ENCODE measurements at places on chromosomes 2 and 18.

- peak; percentile 20 for DNase-seq
These were observed 63.3 kb upstream of the STK17B start for GRCh38 chr2:196234672-196235071.

DNA sequence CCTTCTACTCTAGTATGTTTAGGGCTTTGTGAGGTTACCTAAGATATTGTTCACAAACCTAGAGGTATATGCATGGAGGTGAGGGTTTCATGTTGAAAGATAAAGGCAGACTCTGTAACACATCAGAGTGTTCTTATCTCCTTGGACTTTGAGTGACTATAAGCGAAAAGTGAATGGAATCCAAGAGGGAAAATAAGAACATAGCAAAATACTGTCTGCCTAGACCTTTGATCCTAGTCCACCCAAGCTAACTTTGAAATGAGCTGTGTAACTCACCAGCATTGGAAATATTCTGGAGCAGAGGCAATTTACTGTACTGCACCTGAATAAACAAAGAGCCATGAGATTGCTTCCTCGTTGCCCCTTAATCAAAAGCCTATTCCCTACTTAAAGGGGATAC lies 28.2 kb upstream of the GALNT1 start:
- no peak for DNase-seq

GRCh38 chr18:63339920-63340484 lies 20.4 kb upstream of the BCL2 start:
- DNase-seq: peak; percentile 82

DNA sequence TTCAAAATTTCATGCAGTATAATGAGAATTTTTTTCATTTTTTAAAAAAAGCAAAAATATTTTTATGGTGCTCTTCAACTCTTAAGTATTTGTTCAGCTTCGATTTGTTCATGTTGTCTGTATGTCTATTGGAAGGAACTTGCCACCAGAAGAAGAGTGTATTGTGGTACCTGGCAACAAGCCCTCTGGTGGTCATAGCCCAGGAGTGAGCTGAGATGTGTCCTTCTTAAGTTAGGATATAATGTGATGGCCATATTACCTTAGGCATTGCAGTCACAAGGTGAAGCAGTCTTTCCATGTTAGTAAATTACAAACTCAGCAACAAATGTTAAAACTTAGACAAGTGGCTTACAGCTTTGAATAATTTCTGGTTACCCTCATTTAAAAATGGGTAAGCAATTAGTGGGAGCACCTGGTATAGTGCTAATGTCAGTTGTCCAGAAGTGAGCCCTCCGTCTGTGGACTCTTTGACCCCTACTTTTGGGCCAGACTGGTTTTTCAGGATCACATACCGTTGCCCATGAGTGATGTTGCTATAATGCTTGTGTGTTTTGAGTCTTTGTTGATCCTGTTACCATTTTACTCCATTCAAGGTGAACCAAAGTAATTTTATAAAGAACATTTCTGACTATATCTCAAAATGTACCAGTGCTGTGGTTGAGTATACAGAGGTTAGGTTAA lies 57.4 kb downstream of the MYO1B start:
- DNase-seq: peak; percentile 58

- DNase-seq: no peak
These were observed 8.3 kb downstream of the SULT6B1 start for GRCh38 chr2:37180006-37180639.

- DNase-seq: no peak
These were observed 13.1 kb downstream of the RBBP8 start for GRCh38 chr18:22946217-22946616.

- DNase-seq: no peak
These were observed 162.5 kb downstream of the TTC32 start for GRCh38 chr2:19739256-19739655.

DNA sequence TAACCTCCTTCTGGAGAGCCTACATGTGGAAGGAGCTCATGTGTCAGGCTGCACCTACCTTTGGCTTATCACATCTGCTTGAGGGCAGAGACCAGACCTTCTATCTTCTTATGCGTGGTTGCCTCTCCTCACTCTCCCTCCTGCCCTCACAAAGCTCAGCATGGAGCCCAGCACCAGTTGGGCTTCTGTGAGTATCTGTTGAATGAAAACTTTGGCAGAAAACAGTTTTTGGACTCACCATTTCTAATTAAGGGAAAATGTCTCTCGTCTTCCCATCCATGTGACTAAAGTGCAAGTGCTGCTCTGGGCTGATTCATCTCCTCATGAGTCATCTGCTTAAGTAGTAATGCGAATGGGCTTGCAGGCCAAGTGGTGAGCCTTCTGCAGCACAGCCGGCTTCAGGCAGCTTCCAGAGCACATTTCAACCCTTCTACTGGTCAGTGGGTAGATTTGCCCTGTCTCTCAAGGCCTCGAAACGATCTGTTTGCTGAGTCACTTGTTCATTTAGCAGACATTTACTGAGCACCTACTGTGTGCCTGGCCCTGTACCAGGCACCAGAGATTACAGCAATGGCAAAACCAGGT lies 102.6 kb downstream of the VSNL1 start:
- DNase-seq: no peak

- no peak for DNase-seq
These were observed 104.3 kb downstream of the CSRNP3 start for GRCh38 chr2:165573534-165574461.

DNA sequence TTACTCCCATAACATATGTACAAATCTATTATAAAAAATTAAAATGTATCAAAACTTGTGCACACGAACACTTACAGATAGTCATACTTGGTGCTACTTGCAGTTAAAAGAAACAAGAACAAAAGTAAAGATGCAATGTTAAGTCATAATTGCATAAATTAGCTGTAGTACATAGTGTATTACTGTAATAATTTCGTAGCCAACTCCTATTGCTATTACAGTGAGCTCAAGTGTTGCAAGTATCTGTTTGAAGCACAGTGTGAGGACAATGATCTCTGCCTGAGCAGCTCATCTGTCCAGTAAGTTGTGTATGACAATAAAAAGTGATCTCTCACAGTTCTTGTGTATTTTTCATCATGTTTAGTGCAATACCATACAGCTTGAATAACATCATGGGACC lies 7.5 kb upstream of the SERPINB13 start:
- no peak for DNase-seq

DNA sequence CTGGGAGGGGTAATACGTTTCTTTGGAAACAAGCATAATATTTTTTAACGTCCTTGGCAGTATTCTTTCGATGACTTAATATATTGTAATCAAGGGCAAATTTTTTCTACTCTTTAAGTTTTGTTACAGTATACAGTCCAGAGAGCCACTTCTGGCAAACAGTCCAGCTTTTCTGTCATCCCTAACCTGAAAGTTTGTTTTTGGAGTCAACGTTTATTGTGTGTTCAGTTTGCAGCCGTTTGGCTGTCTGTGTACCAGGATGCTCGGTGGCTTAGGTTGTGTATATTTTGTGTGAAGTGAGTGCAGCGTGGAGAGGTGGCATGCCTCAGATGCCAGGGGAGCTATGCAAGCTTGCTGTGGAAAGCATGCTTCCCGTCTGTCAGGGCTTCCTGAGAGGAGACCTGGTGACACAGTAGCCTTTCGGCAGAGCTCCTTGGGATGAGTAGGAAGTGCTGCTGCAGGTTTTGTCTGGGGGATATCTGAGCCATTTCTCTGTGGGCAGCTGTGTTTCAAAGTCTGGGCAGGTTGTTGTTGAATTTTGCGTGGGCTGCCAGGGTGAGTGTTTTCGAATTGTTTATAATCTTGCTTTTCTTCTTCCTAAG lies 14.7 kb downstream of the MAP3K20 start:
- no peak for DNase-seq

GRCh38 chr18:60372596-60372995 lies at the start of gene MC4R:
Gene MC4R, minus strand, starts transcription at chr18:60372775. Its CDS starts 426 bp downstream, at chr18:60372349.
- DNase-seq: peak; percentile 26

- no peak for DNase-seq
These were observed 198.3 kb upstream of the DLGAP1 start for GRCh38 chr18:4653418-4653817.

DNA sequence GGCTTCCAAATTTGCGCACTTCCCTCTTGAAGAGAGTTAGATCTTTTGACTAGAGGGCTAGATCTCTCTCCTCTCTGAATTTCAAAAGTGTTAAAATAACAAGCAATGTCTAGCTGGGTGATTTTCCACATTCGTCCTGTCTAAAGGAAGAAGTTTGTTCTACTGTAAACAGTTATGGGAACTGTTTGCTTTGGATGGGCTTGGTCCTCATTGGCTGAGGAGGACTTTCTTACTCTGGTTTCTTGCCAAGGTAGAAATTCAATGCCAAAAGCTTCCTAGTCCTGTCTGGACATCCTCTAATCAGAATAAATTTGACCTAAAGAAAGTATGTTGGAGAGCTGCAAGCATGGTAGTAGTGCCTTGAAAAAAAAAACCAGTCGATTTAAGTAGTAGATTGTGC lies 47.4 kb upstream of the RAPH1 start:
- no peak for DNase-seq

DNA sequence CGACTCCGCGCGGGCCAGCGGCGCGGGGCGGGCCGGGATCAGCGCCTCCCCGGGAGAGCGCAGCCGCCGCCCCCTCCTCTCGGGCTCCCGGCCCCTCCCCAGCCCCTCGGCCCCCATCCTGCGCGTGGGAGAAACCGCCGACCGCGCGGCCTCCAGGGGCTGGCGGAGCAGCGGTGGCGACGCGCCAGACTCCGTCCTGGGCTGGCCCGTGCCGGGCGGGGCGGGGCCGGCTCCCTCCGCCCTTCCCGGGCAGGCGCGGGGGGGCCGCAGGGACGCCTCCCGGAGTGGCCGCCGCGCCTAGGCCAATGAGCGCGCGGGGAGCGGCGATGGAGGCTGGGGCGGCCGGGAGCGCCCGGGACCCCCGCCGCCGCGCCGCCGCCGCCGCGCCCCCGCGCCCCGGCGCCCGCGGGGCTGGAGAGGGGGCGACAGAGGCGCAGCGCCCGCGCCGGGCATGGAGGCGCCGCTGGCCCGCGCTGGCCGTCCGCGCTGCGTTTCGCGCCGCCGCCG lies 49.1 kb downstream of the KCNIP3 start:
- DNase-seq: no peak

DNA sequence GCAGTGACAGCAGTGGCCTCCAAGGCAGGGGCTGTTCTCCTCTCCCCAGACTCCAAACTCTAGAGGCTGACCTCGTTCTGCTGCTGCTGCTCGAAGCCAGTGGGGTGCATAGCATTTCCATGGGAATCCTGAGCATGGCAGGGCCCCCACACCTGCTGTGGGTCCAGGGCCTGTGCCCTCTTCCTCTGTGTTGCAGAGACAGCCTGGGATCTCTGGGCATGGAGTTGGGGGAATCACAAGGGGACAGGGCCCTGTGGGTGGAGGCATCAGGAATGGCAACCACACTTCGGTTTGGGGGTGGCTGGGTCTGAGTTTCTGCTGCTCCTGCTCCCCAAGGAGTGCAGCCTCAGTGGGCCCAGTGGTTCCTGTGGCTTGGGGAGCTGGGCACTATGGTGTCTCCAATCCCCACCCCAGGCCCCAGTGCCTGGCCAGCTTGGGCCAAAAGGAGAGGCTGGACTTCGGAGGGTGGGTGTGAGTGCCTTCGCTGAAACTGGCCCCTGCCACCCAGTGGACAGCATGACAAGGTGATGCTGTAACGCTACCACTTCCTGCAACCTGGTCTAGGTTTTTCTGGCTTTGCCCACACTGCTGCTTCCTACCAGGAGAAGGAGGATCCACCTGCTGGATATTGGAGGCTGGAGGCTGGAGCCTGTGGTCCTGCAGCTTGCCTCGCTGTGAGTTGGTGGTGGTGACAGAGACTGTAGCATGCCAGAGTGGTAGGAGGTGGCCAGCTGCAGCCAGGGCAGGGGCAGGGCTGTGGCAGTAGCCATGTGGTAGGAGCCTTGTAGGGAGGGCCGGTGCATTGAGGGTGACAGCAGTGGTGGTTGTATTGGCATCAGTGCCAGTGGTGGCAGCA lies 56.6 kb downstream of the SOWAHC start:
- no peak for DNase-seq

DNA sequence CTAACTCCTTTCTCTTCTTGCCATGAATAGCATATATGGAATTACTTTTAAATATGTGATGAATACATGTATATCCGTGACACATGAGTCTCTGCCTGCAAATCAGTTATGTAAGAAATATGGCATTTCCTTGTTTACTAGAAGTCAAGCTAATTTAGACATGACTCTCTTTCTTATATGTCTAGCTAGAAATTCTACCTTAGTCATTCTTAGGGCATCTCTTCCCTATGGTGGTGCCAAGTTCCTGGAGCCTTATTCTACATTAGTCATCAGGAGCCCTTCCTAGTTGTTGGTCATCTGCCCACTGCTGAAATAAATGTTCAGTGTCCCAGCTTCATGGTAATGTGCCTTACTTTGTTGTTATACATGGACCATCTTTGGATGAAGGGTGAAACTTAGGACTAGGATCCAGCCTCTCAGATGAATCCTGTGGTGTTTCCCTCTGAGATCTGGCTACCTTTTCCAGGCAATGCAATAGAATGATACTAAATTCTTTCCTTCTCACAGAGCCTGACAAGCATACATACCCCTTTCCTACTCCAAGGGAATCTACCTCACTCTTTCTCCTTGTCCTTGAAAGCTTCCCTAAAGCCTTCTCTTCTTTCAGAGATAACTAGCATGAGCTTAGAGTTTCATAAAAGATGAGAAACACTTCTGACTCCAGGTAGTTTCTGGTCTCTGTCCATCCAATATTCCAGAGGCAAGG lies 415.3 kb upstream of the VWC2L start:
- DNase-seq: no peak

- no peak for DNase-seq
These were observed 117.8 kb downstream of the PTPRM start for GRCh38 chr18:7684966-7685365.

DNA sequence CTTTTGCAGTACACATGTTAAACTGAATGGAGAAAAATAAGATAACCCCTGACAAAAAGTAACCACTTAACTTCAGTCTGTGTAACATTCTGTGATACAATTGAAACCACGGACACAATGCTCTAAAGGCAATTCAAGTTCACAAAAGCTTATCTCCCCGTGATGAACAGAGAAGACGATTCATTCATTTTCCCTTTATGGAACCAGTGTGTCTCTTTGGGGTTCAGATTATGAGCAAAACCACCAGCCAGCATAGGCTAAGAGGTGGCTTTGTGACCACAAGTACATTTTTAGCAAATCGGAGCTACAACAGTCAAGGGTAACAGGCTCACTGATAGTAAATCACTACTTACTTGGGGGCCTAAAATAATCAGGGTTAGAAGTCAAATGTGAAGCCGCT lies 120.6 kb upstream of the SMAD7 start:
- no peak for DNase-seq

DNA sequence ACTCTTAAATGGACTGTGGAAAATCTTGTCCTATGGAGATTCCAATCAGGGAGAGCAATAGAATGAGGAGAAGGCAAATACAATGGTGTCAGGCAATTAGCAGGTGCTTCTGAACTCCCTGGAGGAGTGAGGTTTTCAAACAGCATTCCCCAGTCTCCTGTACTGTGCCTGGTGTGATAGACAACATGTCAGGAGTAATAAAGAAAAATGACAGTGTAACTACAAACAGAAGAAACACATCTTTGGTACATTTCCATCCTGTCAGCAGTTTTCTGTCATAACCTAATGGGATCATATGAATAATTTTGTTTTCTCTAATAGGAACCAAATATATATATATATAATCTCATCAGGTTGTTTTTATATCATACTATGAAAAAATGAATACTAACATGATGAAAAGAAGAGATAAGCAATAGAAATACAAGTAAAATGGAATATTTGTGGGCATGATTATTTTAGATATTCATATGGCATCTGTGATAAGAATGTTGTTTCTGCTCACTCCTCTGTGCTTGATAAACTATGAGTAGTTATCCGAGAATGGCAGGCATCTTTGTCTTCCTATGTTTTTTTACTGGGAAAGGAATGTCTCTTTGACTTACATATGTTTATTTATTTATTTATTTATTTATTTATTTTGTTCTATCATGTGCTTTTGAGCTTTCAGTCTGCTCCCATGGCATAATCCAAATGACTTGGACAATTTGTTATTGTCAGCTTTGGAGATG lies 441.7 kb downstream of the TXNL1 start:
- no peak for DNase-seq

GRCh38 chr2:88764850-88765153 lies 73.3 kb downstream of the RPIA start:
- DNase-seq: no peak
